ENCODE measurements at places on chromosomes 11 and 22.

GRCh38 chr11:8043756-8044155 lies 37.3 kb upstream of the TUB start:
- peak; percentile 38 for DNase-seq

DNA sequence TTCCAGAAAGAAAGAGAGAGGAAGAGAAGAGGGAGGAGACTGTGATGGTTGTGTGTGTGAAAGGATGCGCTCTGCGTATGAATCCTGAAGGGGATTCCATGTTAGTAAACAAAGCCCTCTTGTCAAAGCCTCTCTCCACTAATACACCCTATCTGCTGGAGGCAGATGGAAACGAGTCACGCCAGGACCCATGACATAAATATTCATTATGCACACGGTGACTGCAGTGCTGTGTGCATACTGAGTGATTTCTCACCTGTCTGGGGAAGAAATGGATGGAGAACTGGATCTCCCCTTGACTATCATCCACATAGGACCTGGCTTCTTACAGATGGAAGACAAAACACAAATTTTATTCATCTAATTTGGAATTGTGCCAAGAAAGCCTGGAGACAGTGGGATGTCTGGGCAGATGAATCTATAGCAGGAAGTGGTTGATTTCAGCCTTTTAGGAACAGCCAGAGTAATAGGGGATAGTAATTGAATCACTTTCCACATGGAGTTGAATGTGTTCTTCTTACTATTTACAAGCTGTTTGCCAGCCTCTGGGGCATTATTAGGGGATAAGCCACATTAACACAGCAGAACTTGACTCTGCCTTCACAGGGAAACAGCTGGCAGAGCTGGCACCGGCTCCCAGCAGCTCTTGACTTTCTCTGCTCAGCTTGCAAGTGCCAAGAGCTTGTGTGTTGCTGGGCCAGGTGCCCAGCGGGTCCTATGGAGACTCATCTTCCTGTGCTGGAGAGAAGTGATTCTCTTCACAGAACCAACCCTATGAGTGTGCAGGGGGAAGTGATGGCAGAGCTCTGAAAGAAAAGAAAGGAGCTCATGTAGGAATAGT lies 9.0 kb downstream of the MTNR1B start:
- no peak for DNase-seq

GRCh38 chr11:73168925-73169579 lies 26.9 kb upstream of the FCHSD2 start:
- no peak for DNase-seq

- DNase-seq, result peak; percentile 68
Measured at GRCh38 chr11:128503245-128503991, 83.9 kb downstream of the ETS1 start.

GRCh38 chr22:36612458-36612857 lies 83.5 kb upstream of the EIF3D start:
- DNase-seq, result peak; percentile 18

DNA sequence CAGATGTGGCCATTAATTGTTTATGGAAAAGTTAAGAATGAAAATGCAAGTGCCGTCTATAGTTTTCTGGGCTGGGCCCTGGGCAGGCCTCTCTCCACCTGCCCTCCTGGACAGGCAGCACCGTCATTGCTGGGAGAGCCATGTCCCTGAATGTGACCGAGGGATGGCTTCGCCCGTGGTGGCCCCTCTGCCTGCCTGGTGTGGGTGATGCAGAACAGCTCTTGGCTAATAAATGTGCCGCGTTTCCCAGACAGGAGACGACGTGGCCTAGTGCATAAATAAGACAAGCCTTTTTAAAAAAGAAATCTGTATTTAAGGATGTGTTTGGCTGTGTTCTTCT lies 407.3 kb downstream of the TBC1D22A start:
- no peak for DNase-seq

DNA sequence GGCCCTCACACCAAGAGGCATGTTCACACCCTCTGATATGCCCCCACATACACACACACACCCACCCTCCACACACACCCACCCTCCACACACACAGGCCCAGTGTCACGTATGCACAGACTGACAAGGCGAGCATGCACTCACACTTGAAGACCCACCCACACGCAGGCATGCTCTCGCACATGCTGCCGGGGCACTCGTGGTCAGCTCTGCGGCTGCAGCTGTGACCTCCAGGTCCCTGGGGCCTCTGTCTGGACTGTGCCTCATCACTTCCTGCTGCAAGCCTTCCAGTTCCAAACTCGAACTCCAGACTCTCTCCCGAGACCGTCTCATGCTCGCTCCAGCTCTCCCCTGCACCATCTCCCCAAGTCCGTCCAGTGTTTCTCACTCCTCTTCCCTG lies 9.5 kb downstream of the DCHS1 start:
- DNase-seq, result peak; percentile 74

- peak; percentile 12 for DNase-seq
Measured at GRCh38 chr11:130223291-130223971, 63.8 kb downstream of the ST14 start.

GRCh38 chr11:72789493-72790131 lies 4.2 kb downstream of the STARD10 start:
- peak; percentile 61 for DNase-seq

DNA sequence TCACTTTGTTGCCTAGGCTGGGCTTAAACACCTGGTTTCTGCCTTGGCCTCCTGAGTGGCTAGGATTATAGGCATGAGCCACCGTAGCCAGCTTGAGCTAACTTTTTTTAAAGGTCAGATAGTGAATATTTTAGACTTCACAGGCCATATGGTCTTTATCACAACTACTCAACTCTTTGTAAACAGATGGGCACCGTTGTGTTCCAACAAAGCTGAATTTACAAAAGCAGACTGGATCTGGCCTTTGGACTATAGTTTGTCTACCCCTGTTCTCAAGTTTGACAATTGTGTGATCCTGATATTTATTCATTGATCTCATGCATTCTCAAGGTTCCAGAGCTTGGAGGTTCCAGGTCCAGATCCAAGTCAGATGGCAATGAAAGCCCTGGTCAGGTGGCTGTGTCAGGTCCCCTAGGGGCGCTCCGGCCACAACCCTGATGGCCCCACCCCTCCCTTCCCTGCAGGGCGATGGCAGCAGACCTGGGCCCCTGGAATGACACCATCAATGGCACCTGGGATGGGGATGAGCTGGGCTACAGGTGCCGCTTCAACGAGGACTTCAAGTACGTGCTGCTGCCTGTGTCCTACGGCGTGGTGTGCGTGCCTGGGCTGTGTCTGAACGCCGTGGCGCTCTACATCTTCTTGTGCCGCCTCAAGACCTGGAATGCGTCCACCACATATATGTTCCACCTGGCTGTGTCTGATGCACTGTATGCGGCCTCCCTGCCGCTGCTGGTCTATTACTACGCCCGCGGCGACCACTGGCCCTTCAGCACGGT lies 15.8 kb downstream of the P2RY2 start:
- peak; percentile 12 for DNase-seq

GRCh38 chr11:73087730-73088129 lies 54.4 kb downstream of the FCHSD2 start:
- DNase-seq, result peak; percentile 28

DNA sequence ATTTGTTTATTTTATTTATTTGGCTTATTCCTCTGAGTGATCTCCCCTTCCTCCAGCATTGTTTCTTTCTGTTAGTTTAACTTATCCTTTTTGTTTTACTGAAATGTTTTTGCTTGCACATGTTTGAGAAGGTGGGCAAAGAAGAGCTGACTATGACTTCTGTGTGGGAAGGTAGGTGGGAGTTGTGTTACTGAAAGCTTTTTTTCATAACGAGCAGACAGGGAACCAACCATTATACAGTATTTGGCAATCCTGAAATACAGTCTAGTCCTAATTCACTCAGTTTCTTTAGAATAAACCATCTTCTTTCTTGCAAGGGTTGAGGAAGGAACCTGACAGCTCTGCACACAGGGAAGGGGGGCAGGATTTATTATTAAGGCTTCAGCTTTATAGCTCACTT lies 37.0 kb upstream of the PAK1 start:
- no peak for DNase-seq

GRCh38 chr11:35270342-35270741 lies 131.4 kb downstream of the CD44 start:
- DNase-seq, result no peak

GRCh38 chr11:20197881-20198280 lies 37.6 kb upstream of the DBX1 start:
- no peak for DNase-seq

GRCh38 chr11:94700622-94701021 lies 67.5 kb upstream of the AMOTL1 start:
- DNase-seq, result no peak

DNA sequence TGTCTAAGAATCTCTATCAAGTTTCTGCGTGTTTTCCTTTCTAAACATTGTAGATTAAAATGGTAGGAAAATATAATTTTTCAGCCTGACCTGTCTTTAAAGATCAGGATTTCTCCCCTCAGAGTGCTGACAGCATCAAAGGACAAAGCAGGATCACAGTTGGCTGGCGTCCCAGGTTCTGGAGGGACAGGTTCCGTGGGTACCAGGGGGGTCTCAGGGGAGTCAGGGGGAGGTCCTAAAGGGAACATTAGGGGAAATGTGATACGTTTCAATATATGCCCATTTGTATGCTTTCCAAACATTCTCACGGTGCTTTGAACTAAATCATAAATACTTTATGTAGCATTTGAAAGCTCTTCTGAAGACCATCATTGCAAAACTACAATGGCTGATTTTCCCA lies 3.4 kb downstream of the MMP3 start:
- no peak for DNase-seq

- DNase-seq, result no peak
Measured at GRCh38 chr11:17781626-17782025, 47.0 kb downstream of the KCNC1 start.

DNA sequence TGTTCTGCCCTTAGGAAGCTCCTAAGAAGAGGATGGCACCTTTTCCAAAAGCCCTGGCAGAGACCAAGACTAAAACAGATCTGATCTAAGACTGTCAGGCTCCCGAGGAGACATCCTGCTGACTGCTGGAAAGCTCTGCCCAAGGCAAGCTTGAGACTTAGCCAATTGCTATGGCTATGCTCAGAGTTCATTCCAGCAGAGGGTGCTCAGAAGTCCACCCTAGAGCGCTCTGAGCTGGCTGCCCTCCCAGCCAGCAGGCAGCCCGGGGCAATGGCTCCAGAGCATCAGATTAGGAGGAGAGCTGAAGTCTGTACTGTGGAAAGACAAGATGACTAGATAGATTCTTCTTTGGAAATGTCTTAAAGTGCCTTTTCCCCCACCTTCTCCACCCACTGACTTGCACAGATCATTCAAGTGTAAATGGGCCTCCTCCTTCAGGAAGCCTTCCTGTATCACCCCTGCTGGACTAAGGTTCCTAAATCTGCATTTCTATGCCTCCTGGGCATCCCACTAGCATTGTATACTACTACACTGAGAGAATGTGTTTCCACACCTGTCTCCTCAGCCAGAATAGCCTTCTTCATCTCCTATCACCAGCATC lies 23.4 kb downstream of the LRRC55 start:
- peak; percentile 62 for DNase-seq

GRCh38 chr11:110935018-110935640 lies 222.9 kb upstream of the ARHGAP20 start:
- DNase-seq, result no peak

GRCh38 chr22:44055805-44056204 lies 31.7 kb downstream of the PARVB start:
- DNase-seq, result no peak

- DNase-seq, result no peak
Measured at GRCh38 chr11:3745161-3745560, 52.2 kb downstream of the NUP98 start.

GRCh38 chr11:3861683-3862082 lies 6.2 kb downstream of the STIM1 start:
- DNase-seq, result no peak

- DNase-seq, result no peak
Measured at GRCh38 chr11:8805296-8805695, 105.7 kb upstream of the AKIP1 start.

GRCh38 chr11:19194620-19195308 lies 7.0 kb downstream of the CSRP3 start:
- DNase-seq, result no peak

- DNase-seq, result no peak
Measured at GRCh38 chr11:110272919-110273318, 23.5 kb downstream of the RDX start.

GRCh38 chr22:33166206-33166605 lies 108.0 kb upstream of the SYN3 start:
- DNase-seq, result no peak

DNA sequence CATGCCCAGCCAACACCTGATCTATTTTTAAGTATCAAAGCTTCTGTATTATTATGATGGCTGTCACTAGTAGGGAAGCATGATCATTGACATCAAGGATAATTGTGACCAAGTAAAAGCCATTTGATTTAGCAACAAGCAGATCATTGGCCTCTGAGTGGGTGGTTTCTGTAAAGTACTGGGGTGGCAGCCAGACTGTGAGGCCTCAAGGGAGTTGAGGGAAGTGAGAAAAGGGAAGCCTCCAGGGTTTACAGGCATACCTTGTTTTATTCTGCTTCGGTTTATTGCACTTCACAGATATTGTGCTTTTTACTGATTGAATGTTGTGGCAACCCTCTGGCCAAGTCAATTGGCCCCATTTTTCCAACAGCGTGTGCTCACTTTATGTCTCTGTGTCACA lies 60.1 kb downstream of the PRR5L start:
- peak; percentile 21 for DNase-seq

- peak; percentile 57 for DNase-seq
Measured at GRCh38 chr11:61139387-61139786, 21.8 kb downstream of the VPS37C start.

DNA sequence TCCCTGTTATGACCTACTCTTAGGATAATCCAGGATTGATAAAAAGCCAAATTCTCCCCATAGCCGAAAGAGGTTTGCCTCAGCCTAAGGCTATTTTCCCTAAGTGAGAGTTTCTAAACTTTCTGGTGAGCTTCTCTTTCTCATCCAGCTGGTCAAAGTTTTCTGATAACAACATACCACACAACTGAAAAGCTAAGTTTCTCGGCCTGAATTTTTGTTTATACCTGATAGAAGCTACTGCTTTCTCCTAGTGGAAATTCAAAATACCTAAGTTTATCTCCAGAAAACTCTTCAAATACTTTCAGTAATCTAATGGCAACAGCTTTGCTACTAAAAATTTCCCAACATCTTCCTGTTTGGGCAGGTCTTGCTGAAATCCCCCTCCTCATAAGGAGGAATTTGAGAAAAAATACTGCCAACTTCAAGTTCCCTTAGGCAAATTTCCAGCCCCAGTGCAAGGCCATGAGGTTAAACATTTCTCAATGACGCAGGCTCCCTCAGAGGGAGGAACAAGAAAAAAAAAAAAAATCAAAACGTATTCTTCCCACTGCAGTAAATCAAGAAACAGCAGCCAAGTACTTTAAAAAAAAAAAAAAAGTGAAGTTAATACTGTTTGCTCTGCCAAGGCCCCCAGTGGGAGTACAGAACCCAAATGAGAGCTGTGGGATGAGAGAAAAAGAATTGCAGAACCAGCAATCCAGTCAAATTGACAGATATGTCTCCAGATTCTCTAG lies 127.0 kb downstream of the MRTFA start:
- peak; percentile 99 for DNase-seq

DNA sequence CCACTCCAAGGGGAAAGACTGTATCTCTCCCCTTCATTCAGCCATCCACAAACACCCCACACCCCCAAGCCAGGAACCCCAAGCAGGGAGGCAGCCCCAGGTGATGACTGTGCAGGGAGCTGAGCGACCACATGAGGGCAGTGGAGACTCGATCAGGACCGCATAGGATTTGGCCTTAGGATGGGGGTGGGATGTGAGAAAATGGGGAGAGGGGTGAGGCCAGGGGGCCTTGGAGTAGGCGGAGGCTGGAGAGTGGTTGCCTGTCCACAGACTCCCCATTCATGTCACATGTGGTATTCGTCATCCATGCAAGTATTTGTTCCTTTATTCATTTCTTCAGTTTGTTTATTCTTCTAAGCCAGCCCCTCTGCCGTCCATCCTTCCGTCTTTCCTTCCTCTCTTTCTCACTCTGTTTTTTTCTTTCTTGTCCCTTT lies 2.7 kb upstream of the RHOD start:
- peak; percentile 50 for DNase-seq

GRCh38 chr11:17405232-17406005 lies 17.0 kb upstream of the KCNJ11 start:
- DNase-seq, result peak; percentile 21
